Cortex of kidney (tissue), 1 donor: ENCODE measurements at places on chromosomes 6 and 20.

- DNase-seq = no peak
Observed at GRCh38 chr20:25136643-25137559, 55.0 kb upstream of the VSX1 start.

GRCh38 chr6:120122401-120122800, 772.8 kb upstream of the MAN1A1 start:
- DNase-seq = no peak

- no peak for DNase-seq
Observed at GRCh38 chr6:53679446-53679933, 13.9 kb upstream of the KLHL31 start.

- no peak for DNase-seq
Observed at GRCh38 chr6:39274471-39274870, 39.7 kb downstream of the KCNK17 start.

- no peak for DNase-seq
Observed at GRCh38 chr20:49291200-49291599, 13.3 kb upstream of the ZNFX1 start.

DNA sequence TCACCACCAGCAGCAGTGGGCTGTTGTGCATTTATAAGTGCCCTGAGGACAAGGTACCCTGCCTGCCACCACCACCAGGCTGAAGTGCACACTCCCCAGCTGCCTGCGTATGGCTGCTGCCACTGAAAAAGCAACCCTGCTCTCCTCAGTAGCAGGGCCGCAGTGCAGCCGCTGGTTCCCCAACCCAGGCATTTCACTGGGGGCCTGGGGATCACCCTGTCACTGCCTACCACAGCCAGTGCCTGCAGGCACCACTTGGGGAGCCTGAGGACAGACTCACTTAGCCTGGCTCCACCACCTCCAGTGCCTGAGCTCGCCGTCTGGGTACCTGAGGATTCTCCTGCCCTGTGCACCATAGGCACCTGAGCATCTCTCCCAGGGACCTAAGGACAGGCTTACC, 215.6 kb downstream of the PACRG start:
- DNase-seq = no peak

- no peak for DNase-seq
Observed at GRCh38 chr6:57257911-57258541, 35.9 kb upstream of the RAB23 start.
